ENCODE measurements at places on chromosomes 2 and 18.

GRCh38 chr2:9771481-9772017, 71.7 kb upstream of the TAF1B start:
- no peak for DNase-seq

DNA sequence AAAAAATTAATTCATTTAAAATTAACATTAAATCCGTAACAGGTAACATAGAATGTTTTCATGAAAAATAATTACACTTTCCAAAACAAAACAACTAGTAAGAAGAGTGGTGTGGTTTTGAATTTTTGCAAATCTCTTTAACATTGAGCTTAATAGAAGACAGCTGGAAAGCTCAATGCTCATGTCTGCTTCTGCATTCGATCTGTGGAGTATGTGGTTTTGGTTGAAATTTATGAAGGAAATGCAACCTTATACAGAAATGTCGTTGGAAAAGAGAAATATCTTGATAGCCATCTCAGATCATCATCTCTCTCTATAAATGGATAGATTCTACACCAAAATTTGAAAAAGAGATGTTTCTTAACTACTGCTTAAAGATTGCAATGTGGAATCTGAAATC, 17.3 kb upstream of the FHL2 start:
- DNase-seq: no peak

- DNase-seq: no peak
Measured at GRCh38 chr2:174227748-174228147, 20.6 kb downstream of the OLA1 start.

- DNase-seq: no peak
Measured at GRCh38 chr2:128369602-128370467, 51.2 kb upstream of the HS6ST1 start.

All from HCT116 (cell line).